ENCODE measurements at places on chromosomes 5 and 9. TPM values are rescaled to one million over a fixed set of nuclear protein-coding genes. Genes with fewer than 3 reads are reported as not detected.

The DDX4 gene
- not detected for total RNA-seq

The LHX6 gene
- 11.2 TPM for total RNA-seq

The TRIM41 gene
- 24.4 TPM for total RNA-seq

The PCDHB6 gene
- 0.35 TPM for total RNA-seq

The ACTBL2 gene
- total RNA-seq, result not detected

The SLC25A2 gene
- total RNA-seq, result not detected

The SUB1 gene
- total RNA-seq, result 118 TPM

The ACOT12 gene
- total RNA-seq, result not detected

The DRD1 gene
- total RNA-seq, result 0.10 TPM

The LHX3 gene
- not detected for total RNA-seq

The MSX2 gene
- total RNA-seq, result 5.3 TPM

The SV2C gene
- total RNA-seq, result not detected

The MACIR gene
- total RNA-seq, result 5.0 TPM

The ZNF462 gene
- total RNA-seq, result 24.3 TPM

The TXNDC8 gene
- not detected for total RNA-seq

The FGD3 gene
- total RNA-seq, result 1.7 TPM

The PHF24 gene
- 0.56 TPM for total RNA-seq

The GABRB2 gene
- total RNA-seq, result not detected

The ELP1 gene
- total RNA-seq, result 24.0 TPM

The PLAC8L1 gene
- not detected for total RNA-seq

The TMEM252 gene
- not detected for total RNA-seq

The SLC27A4 gene
- total RNA-seq, result 29.1 TPM

The DAB2IP gene
- 47.1 TPM for total RNA-seq

The PCDHA4 gene
- not detected for total RNA-seq
